ENCODE measurements at places on chromosomes 7 and 10.

DNA sequence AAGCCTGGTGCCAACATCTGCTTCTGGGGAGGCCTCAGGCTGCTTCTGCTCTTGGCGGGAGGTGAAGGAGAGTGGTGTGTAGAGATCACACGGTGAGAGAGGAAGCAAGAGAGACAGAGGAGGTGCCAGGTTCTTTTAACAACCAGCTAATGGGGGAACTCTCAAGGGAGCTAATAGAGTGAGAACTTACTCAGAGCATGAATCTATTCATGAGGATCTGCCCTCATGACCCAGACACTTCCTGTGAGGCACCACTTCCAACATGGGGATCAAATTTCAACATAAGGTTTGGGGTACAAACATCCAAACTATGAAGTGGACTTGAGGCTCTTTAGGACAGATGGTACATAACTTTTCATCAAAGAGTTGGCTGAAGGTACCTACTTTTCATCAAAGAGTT is 5.1 kb upstream of the ZNF32 start:
- no peak for DNase-seq

DNA sequence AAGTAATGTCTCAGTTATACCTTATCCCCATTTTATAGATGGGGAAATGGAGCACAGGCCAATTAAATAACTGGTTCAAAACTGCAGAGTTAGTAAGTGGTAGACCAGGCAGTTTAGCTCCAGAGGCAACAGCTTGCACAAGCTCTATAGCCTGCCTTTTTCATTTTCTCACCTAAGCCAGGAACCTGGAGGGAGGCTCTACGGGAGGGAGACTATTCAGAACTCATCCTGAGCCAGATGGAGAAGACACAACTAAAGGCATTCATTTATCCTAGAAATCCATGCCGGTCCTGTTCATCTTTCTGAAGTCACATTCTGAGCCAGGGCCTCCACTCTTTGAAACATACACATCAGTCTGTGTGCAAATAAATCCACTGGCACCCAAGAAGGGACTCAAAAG is 103.2 kb downstream of the CALN1 start:
- no peak for DNase-seq

- no peak for DNase-seq
Observed at GRCh38 chr7:95929710-95930280, 157.4 kb downstream of the DYNC1I1 start.

GRCh38 chr10:105798328-105798889 is 1157.3 kb downstream of the SORCS3 start:
- no peak for DNase-seq

DNA sequence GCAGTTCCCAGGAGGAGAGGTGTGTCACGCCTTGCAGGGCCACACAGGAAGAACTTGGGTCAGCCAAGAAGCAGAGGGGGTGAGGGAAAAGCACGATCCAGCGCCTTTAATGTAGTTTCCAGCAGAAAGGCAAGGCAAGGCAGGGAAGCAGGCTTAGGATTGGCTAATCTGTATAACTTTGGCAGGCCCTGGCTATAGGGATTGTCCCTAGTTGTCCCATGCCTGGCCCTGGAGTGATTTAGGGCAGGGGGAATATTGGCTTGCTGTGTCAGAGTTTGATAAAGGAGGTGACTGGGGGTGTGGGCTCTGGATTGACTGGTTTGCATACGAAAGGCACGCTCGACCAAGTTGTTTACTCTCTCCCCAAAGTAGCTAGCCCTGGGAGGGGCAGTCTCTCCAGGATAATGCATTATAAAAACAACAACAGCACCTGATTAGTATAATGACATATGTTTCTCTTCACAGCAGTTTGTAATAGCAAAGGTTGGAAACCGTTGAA is 44.5 kb downstream of the RBM28 start:
- DNase-seq = no peak

DNA sequence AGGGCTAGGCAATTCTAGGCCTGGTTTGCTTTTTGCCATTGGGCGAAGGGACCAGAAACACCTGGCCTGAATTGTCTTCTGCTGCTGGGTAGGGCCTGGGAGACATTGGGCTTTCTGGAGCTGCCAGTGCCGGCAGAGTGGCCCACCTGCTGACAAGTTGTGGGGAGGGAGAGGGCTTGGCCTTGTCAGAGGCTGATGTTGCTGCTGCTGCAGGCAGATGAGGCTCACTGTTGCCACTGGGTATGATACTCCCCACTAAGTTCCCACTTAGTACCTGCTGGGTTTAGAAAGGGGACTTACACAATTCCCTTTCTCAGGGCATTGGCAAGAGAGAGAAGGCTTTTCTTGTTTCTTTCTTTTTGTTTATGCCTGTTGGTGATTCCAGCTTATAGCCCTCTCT is 289.6 kb upstream of the NPVF start:
- DNase-seq = no peak

DNA sequence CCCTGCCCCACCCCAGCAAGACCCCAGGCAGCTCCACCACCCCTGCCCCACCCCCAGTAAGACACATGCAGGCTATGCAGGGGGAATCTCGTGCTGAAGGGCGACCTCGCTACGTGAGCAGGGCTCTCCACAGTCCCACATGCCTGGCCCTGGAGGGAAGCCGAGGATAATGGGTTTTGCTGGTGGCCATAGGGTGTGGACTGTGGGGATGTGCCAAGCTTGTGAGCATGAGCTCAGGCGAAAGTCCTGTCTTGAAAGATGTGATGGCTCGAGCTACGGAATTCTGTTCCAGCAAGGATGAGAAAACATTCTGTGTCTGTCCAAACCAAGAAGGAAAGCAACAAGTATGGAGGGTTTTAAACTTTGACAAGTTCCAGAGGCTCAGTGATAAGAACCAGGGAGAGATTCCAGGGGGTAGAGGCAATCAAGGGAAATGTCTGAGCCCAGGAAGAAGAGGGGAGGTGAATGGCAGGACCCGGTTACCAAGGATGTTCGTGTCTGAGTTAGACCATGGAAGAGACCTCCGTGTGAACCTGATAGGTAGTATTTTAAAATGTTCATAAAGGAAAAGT is 63.1 kb downstream of the PYROXD2 start:
- no peak for DNase-seq

- DNase-seq = no peak
Observed at GRCh38 chr10:71187600-71187999, 24.8 kb upstream of the UNC5B start.

- no peak for DNase-seq
Observed at GRCh38 chr7:36765605-36766004, 41.3 kb upstream of the AOAH start.

DNA sequence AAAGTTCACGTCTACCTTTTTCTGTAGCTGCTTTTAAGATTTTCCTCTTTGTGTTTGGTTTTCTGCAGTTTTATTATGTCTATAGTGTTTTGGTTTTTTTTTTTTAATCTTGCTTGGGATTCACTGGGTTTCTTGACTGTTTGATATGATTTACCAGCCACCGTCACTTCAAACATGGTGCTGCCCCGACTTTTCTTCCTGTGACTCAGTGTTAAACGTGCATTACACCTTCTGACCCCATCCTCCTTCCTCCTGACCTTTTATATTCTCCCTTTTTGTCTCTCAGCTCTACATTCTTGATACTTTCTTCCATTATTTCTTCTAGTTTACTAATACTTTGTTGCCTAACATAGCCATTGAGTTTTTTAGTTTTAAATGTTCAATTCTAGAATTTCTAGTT is 61.5 kb downstream of the GNA12 start:
- DNase-seq = peak; percentile 75

GRCh38 chr10:86876748-86877147 is 80.7 kb downstream of the MMRN2 start:
- DNase-seq = no peak

GRCh38 chr10:31697271-31698180 is 231.1 kb downstream of the ARHGAP12 start:
- DNase-seq = no peak

DNA sequence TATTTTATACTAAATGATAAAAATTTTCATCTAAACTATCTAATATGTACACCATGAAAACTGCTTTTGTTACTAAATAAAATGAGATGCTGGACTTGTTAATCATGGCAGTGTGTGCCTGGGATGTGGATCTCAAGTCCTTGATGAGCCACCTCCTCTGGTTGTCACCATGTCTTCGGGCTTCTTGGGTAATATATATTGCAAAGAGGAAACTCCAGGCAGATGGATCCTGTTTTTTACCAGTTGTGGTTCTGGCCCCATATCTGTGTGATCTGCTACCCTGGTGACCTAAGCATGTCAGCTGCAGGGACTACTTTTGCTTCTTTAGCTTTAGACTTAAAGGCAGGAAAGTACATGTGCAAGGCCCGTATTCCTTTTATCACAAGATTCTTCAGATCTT is 46.2 kb downstream of the TMEM60 start:
- peak; percentile 11 for DNase-seq

GRCh38 chr10:32939296-32940111 is 18.5 kb downstream of the ITGB1 start:
- DNase-seq = no peak

- DNase-seq = no peak
Observed at GRCh38 chr10:121414366-121415062, 183.7 kb downstream of the FGFR2 start.

- no peak for DNase-seq
Observed at GRCh38 chr10:113052076-113052830, 102.2 kb downstream of the TCF7L2 start.

DNA sequence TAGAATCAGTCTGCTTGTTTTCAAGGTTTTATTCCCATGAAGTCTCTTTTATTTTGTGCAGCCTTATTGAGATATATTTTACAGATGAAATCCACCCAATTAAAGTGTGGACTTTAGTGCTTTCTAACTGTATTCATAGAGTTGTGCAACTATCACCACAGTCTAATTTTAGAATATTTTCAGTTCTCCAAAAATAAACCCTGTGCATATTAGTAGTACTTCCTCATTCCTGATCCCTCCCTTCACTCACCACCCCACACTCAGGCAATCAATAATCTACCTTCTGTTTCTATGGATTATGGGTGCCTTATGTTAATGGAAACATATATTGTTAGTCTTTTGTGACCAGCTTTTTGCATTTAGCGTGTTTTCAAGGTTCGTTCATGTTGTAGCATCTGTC is 185.7 kb upstream of the TMEM72 start:
- DNase-seq = no peak

DNA sequence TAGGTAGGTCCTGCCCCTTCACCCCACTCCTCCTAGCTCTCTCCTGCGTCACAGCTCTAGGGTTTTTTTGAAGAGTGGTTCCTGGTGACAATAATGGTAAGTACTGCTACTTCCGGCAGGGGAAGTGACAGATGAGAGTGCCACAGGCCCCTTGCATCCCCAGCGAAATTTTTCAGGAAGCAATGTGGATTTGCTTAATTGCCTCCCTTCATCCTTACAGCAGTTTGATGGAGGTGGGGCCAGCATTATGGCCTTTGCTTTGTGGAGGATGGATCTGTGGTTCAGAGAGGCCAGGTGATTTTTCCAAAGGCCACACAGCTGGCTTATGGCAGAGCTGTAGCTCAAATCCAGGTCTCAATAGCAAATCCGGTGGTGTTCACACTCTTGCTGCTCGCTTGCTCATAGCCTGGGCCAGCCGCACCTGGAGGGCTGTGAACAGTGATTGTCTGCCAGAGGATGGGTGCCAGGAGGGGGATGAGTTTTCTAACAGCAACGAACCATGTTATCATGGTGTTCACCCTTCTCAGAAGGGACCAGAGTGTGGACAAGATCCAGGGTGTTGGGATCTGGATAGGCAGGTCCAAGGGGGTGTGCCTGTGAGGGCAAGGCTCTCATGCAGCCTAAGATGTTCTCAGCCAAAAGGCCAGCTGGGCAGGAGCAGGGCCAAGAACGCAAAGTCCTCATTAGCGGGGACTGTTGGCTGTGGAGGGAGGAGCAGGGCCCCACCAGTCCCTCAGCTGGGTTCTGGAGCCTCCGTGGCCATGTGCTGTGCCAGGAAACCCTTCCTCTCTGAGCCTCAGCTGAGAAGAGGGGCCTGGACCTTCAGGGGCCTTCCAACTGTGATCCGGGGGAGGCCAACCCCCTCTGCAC is 89.0 kb downstream of the EMX2 start:
- no peak for DNase-seq

DNA sequence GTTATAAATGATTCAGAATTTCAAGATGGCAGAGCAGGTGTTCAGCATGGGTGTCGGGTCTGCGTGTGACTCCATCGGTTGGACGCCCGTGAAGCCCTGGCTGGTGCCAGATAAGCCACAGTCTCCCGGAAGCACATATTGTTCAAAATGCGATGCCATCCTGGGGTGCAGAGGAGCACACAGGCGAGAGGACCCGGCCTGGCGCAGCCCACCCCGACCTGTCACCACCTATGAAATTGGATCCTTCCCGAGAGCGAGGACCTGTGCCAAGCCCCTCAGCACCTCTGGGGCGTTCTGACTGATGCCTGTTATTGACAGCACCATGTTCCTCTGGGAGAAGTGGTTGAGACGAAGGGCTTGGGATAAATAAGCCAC is 110.1 kb downstream of the ACTR3B start:
- DNase-seq = no peak

- DNase-seq = no peak
Observed at GRCh38 chr7:50431316-50431715, 18.8 kb downstream of the FIGNL1 start.

DNA sequence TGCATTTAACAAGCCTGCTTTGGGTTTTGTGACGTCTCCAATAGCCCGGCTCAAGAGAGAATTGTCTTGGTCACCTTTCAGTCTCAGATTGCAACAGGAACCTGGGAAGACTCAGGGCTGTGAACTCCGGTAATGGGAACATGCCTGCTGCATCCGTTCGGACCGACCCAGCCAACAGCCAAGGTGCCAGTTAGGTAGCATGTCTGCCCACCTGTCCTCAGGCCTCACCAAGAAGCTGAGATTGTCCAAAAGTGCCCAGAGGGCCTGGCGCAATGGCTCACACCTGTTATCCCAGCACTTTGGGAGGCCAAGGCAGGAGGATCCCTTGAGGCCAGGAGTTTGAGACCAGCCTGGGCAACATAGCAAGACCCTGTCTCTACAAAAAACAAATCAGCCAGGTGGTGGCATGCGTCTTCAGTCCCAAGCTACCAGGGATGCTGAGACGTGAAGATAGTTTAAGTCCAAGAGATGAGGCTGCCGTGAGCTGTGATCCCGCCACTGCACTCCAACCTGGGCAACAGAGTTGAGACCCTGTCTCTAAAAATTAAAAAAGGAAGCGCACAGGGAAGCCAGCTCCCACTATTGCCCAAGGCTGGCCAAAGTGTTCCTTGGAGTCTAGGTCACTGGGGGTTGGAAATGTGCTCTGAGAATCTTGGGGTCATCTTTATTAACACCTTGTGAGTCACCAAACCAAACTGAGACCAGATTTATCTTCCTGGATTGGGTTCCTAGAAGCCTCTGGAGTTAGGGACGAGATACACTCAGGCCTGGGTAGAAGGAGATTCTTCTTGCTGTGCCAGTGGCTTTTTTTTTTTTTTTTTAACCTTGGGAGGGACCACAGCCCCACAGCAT is 26.9 kb downstream of the BAG3 start:
- DNase-seq = no peak

Data from activated naive CD4-positive, alpha-beta T cell treated with anti-CD3 and anti-CD28 coated beads for 36 hours (primary cell).